NCI-H2029 (cell line): ENCODE measurements at places on chromosomes 5 and 9.

- DNase-seq = no peak
Observed at GRCh38 chr9:784916-785315, 56.6 kb upstream of the DMRT1 start.

DNA sequence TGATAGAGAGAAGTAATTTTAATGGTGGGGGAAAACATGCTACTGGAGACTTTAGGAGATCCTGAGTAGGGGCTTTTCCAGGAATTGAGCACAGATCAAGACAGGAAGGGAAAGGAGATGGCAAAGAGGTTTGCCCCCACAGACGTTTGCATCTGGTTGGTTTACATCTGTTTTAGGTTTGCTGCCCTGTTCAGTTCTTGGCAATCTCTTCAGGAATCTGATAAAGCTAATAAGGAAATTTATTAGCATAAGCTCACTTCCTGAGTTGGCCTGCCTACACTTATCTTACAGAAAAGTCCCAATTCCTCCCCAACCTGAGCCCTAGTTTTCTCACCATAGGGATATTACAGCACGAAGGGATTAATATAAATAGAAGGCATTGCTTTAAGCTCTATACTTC is 3.4 kb upstream of the CFAP95 start:
- DNase-seq = no peak

- no peak for DNase-seq
Observed at GRCh38 chr5:81105261-81105877, 127.8 kb upstream of the CKMT2 start.

DNA sequence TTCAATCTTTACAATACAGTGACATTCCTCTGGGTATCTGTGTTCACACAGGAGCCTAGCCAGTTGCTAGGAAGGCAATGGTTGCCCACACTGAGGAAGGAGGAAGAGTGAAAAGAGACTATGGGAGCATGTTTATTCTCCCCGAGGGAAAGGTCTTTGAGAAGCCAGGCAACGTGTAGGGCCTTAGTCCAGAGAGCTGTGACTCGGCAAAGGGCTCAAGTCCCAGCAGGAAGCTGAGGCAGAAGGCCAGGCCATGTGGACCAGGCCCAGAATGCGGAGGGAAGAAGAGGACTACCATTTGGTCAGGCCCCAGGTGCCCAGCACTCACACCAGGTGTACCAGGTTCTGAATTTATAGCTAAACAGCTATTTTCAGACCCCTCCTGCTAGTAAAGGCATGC is 136.6 kb upstream of the DMAC1 start:
- no peak for DNase-seq

- peak; percentile 61 for DNase-seq
Observed at GRCh38 chr5:54867310-54867944, 118.0 kb downstream of the ESM1 start.

DNA sequence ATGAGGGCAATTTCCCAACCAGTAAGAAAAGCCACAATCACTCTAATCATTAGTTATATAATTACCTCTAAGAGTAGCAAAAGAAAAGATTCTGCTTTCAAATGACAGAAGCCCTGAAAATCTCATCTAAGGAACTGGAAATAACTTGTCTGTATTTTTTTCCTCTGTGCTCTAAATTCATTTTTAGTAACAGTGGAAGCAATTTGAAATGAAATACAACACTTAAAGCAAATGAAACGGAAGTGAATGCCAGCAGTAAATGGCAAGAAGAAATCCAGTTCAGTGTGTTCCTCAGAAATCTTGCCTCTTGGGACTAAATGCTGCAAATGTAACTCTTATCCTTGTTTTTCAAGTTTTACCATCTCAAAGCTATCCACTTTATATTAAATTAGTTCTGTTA is 294.9 kb downstream of the TAF11L14 start:
- DNase-seq = no peak

- DNase-seq = no peak
Observed at GRCh38 chr5:156395306-156395675, 68.3 kb downstream of the SGCD start.

GRCh38 chr5:119340597-119341218 is 15.1 kb upstream of the TNFAIP8 start:
- no peak for DNase-seq

- DNase-seq = no peak
Observed at GRCh38 chr5:111863801-111864200, 106.8 kb upstream of the NREP start.

- DNase-seq = peak; percentile 78
Observed at GRCh38 chr5:180289433-180289832, 2.5 kb downstream of the MAPK9 start.
